ENCODE measurements at places on chromosomes 12 and 14. TPM values are rescaled to one million over a fixed set of nuclear protein-coding genes. Genes with fewer than 3 reads are reported as not detected.

GRCh38 chr12:95621725-95622124 lies 70.4 kb upstream of the USP44 start:
- H3K27me3 ChIP-seq = peaks cover 10% of the 10 kb centered on the region
- DNase-seq = no peak
- H3K36me3 ChIP-seq = no peaks in the 10 kb centered on the region
- H3K27ac ChIP-seq = no peak overlapping the region
- H3K4me3 ChIP-seq = no peak overlapping the region

DNA sequence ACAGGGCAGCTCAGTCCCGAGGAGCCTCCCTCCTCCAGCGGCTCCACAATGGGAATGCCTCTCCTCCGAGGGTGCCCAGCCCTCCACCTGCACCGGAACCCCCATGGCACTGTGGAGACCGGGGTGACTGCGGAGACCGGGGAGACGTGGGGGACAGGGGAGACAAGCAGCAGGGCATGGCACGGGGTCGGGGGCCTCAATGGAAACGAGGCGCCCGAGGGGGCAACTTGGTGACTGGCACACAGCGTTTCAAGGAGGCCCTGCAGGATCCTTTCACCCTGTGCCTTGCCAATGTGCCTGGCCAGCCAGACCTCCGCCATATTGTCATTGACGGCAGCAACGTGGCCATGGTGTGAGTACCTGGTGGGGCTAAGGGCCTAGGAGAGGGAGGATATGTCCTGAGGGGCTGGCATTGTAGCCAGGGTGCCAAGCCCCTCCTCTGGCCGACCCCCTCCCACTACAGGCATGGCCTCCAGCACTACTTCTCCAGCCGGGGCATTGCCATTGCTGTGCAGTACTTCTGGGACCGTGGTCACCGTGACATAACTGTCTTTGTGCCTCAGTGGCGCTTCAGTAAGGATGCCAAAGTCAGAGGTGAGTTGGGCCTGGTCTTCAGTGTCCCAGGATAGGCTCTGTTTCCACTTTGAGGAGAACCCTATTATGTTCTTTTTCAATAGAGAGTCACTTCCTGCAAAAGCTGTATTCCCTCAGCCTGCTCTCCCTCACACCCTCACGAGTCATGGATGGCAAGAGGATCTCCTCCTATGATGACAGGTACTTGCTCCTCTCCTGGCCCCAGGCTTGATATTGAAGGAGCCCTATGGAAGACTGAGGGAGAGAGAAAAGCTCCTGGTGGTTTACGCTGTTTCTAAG lies 2.7 kb downstream of the KHNYN start:
- no peak for DNase-seq
- H3K4me3 ChIP-seq = no peak overlapping the region
- no peaks in the 10 kb centered on the region for H3K27me3 ChIP-seq
- H3K36me3 ChIP-seq = peaks cover 12% of the 10 kb centered on the region
- peaks cover 60% of the 10 kb centered on the region for H3K4me1 ChIP-seq

GRCh38 chr14:33529787-33530757 lies 420.8 kb downstream of the EGLN3 start:
- DNase-seq = no peak
- H3K36me3 ChIP-seq = no peaks in the 10 kb centered on the region
- H3K27me3 ChIP-seq = no peaks in the 10 kb centered on the region
- H3K4me1 ChIP-seq = no peaks in the 10 kb centered on the region
- no peak overlapping the region for H3K27ac ChIP-seq
- H3K4me3 ChIP-seq = no peak overlapping the region

- H3K36me3 ChIP-seq = no peaks in the 10 kb centered on the region
- H3K27ac ChIP-seq = no peak overlapping the region
- H3K4me3 ChIP-seq = no peak overlapping the region
- H3K4me1 ChIP-seq = no peaks in the 10 kb centered on the region
- H3K27me3 ChIP-seq = no peaks in the 10 kb centered on the region
These were observed 7.6 kb downstream of the CEP170B start for GRCh38 chr14:104872469-104873341.

GRCh38 chr14:102893452-102893851 lies 29.0 kb upstream of the AMN start:
- peaks cover 27% of the 10 kb centered on the region for H3K36me3 ChIP-seq
- no peaks in the 10 kb centered on the region for H3K4me1 ChIP-seq
- H3K27ac ChIP-seq = no peak overlapping the region
- DNase-seq = no peak

DNA sequence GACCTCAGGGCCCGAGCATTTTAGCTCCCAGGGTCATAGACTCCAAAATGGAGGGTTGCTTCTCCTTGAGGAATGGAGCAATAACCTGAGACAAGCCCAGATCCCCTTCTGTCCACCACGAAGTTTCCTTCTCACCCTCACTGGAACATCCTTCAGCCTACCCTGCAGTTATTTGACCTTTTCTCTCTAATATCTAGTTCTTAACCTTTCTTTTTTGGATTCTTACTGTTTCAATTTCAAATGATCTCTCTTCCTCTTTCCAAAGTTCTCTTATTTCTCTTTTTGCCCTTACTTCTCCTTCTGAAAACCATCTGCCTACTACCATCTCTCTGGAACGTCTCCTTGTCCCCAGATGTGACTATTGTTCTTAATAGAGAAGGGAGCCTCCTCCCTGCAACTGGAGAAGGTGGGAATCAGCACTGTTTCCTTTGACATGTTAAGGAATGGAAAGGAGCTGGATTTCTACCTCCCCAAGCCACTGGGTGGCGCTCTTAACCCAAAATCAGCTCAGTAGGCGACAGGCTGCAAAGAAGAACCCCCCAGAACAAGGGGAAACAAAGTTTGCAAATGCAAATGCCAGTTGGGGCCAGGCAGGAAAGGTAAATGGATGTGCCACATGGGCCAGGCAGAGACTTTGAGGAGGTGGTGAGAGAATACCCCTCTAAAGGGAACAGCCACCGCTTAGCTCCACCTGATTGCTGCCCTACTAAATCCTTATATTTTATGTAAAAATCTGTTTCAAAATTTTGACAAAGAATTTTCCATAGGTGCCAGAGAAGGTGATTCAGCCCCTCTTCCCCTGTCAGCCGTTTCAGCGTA lies 22.4 kb upstream of the PDE1B start:
- no peaks in the 10 kb centered on the region for H3K27me3 ChIP-seq
- H3K4me3 ChIP-seq = no peak overlapping the region
- H3K27ac ChIP-seq = no peak overlapping the region
- no peaks in the 10 kb centered on the region for H3K4me1 ChIP-seq

DNA sequence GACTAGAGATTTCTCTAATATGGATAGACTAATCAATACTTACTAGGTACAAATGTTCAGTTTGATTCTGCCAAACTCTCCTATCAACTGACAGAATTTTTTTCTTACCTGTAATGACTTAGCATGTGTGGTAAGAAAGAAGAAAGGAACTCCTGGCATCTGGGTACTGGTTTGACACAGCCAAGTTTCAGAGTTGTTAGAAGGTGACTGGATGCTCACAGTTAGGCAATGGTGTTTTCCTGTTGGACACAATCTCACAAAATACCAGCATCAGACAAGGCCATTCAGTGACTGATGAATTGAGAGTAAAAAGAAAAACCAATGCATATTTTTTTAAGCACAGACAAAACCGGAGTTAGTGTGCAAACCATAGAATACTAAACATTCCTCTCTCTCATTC lies 4.2 kb downstream of the MUCL1 start:
- no peak overlapping the region for H3K27ac ChIP-seq
- no peak for DNase-seq
- H3K36me3 ChIP-seq = no peaks in the 10 kb centered on the region
- H3K4me3 ChIP-seq = no peak overlapping the region
- no peaks in the 10 kb centered on the region for H3K27me3 ChIP-seq
- no peaks in the 10 kb centered on the region for H3K4me1 ChIP-seq

DNA sequence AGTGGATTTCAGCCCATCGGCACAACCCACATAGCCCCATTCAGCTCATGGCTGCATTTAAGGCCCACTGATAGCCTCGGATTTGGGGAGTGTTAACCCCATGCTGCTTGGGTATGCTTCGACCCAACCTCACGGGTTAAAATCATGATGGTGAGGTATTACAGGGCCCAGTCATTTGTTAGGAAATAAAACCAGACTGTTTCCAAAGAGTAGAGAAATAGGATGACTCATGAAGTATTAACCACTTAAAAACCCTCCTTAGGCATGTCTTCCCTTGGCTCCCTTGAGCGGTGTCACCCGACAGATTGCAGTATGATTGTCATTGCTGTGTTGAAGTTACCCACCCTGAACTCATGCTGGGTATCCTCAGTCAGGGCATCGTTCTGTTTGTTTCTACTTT lies 289.1 kb downstream of the CACNA1C start:
- H3K4me3 ChIP-seq = no peak overlapping the region
- H3K27me3 ChIP-seq = no peaks in the 10 kb centered on the region
- no peak overlapping the region for H3K27ac ChIP-seq
- H3K36me3 ChIP-seq = no peaks in the 10 kb centered on the region
- DNase-seq = no peak
- H3K4me1 ChIP-seq = no peaks in the 10 kb centered on the region

- no peak for DNase-seq
- H3K4me1 ChIP-seq = no peaks in the 10 kb centered on the region
- H3K27ac ChIP-seq = no peak overlapping the region
- no peaks in the 10 kb centered on the region for H3K27me3 ChIP-seq
These were observed 752.2 kb downstream of the FSCB start for GRCh38 chr14:43754838-43755237.

GRCh38 chr14:78498062-78498595 lies 328.0 kb downstream of the NRXN3 start:
- H3K27me3 ChIP-seq = no peaks in the 10 kb centered on the region
- no peak overlapping the region for H3K4me3 ChIP-seq
- no peaks in the 10 kb centered on the region for H3K4me1 ChIP-seq
- no peak overlapping the region for H3K27ac ChIP-seq
- DNase-seq = no peak

- no peak overlapping the region for H3K4me3 ChIP-seq
- no peak for DNase-seq
- no peaks in the 10 kb centered on the region for H3K36me3 ChIP-seq
These were observed 1.8 kb downstream of the DCN start for GRCh38 chr12:91180582-91181395.

The NRL gene
- 3.4 TPM for total RNA-seq

The OR4K14 gene
- not detected for total RNA-seq

The RFLNA gene
- total RNA-seq = not detected

The TDG gene
- 30.0 TPM for total RNA-seq

The HOMEZ gene
- 15.1 TPM for total RNA-seq

Data from T-cell (primary cell).